ENCODE measurements at places on chromosomes 7 and 10. TPM values are rescaled to one million over a fixed set of nuclear protein-coding genes. Genes with fewer than 3 reads are reported as not detected.
A peak's percentile ranks its signal among the peaks of the same experiment; 100 is the strongest.

The TMEM196 gene
- total RNA-seq = not detected

- no peak for DNase-seq
Measured at GRCh38 chr10:51886438-51887068, 187.2 kb upstream of the CSTF2T start.

- DNase-seq = no peak
Measured at GRCh38 chr7:604884-605531, 85.4 kb upstream of the PDGFA start.

DNA sequence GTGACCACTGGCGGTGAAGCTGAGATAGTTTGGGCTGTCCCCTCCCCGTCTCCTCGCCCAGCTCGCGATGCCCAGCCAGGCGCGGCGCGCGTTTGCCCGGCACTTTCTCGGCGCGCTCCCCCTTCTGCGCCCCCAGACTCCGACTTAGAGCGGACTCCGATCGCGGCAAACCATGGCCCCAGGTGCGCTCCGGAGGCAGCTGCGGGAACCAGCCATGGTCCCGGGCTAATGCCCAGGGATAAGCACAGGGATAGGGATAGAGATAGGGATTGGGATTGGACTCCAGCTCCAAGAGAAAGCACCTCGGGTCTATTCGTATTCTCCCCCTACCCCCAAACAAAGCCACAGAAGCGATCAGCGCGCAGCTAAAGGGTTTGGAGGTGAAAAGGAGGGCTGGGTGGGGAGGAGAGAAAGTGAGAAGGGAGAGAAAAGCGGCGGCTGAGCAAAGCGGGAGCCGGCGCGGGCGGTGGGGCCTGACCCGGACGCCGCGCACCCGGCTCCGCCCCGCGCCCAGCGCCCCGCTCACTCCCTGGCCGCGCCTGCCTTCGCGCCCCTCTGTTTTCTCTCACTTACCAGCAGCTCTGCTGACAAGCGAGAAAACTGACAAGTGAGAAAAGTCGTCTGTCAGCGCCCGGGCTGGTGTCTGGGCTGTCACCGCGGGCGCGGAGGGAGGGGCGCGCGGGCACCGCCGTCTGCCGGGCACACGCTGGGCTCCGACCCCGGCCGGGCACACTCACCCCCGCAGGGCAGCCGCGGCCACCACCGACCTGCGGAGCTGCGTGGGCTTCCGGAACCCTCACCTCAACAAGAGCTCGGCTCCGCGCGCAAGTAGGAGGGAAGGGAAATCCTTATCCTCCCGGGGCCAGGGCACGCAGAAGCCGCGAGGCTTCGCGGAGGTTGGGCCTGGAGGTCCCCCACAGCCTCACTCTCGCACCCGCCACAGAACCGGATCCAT, at the start of gene PDE1C:
PDE1C (minus strand) TSS at position 2 of the 955 bp plus-strand sequence.
- peak; percentile 56 for DNase-seq

DNA sequence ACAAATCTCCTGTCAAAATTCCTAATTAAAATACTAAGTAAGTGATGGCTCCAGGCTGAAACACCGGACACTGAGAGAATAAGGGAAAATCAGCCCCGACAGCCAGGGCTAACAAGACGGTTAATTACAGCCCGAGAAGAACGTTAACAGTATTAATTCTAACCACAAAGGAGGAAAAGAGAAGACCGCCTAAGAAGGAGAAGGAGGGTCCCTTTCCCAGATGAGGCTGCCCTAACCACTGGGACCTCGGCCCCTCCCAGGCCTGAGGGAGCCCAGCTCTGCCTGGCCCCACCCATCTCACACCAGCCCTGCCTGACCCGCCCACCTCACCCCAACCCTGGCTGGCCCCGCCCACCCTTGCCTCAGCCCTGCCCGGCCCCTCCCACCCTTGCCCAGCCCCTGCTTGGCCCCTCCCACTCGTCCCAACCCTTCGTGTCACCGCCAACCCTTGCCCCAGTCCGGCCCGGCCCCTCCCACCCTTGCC, 51.3 kb downstream of the PWWP2B start:
- DNase-seq = peak; percentile 88

The NRP1 gene
- total RNA-seq = 1.6 TPM

DNA sequence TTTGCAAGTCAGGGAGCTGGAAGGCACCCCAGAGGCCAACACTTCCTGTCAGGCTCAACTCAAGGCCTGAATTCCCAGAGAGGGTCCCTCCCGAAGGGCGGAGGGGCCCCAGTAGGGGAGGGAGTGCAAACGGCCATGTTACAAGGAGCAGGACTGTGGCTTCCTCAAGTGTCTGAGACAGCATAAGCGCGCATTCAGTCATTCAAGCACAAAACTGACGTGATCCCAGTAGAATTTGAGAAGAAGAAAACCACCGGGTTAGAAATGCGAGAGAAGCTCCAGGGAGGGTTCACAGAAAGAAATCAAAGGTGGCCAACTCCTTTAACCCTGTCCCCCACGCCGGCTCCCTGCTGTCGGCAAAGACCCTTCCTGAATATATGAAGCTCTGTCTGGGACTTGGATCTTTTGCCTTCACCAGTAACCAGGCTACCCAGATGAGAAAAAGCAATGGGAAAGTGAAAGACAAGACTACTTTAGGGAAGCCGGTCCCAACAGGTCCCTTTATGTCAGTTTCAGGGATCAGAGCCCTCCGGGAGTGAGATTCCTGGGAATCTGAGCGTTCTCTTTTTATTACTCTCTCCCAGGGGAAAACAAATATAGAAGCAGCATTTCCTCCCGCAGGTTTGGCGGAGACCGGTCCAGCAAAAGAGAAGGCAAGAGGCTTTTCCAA, 1.3 kb downstream of the AFAP1L2 start:
- no peak for DNase-seq

DNA sequence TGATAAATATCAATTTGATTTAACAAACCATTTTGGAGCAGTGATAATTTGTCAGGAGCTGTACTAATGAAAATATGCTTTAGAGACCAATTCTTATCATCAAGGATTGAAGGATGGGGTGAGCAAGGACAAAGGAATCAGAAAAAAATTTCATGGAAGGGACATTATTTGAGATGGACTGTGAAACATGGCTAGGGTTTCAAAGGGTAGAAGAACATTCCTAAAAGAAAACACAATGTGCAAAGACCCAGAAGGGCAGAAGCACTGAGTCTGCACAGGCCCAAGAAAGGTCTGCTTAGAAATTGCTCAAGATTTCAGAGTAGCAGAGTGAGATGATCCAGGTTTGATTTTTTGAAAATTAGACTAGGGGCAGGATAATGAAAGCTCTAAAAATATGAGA, 174.5 kb downstream of the LRRN3 start:
- DNase-seq = no peak

DNA sequence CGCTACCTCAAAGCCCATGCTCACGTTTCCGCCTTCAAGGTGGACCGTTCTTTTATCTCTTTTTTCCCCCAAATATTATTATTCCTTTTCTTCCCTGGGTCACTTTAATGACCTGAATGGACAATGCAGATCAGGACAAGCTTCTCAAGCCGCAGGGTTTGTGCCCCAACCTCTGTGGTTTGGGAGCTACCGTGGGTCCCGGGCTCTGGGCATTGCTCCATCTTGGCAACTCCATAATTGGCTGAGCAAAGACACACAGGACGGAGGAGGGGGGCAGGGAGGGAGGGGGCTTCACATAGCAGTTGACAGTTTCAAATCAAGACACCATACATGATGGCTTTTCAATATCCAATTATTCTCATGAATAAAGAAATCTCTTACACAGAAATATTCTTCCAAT, 308.1 kb upstream of the FZD8 start:
- DNase-seq = no peak

GRCh38 chr10:132306864-132307751, 642 bp downstream of the STK32C start:
- DNase-seq = no peak

DNA sequence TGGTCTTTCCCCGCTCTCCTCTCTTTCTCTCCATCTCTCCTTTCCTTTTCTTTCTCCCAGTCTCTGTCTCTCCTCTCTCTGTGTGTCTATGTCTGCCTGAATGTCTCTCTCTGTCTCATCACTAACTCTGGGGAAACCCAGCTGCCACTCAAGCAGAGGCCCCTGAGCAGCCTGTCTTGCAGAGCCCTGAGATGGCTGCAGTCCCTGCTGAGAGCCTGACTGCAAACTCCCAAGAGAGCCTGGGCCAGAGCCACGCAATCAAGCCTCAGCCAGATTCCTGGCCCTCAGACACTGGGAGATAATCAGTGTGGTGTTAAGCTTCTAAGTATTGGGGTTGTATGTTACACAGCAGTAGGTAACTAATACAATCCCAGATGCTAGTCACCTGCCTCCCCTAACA, 91.5 kb downstream of the PAXIP1 start:
- DNase-seq = no peak

DNA sequence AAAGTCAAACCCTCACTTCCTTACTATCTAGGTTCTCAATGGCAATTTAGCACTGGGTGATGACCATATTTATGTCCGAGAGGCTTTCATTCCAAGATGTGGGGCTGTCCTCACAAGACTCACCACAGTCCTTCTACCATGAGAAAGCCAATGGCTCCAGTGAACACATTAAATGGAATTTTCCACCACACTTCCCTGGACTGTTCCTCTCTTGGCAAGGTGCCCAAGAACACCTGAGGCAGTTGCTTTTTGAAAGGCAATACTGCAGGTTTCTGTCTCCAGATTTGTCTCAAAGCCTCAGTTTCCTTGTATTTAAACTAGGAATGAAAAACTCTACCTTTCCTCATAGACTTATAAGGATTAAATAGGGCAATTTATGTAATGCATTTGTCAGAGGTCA, 24.2 kb downstream of the AFAP1L2 start:
- DNase-seq = no peak

GRCh38 chr7:124387056-124387455, 354.2 kb upstream of the TMEM229A start:
- DNase-seq = no peak

GRCh38 chr7:42445691-42446090, 208.7 kb upstream of the GLI3 start:
- no peak for DNase-seq

DNA sequence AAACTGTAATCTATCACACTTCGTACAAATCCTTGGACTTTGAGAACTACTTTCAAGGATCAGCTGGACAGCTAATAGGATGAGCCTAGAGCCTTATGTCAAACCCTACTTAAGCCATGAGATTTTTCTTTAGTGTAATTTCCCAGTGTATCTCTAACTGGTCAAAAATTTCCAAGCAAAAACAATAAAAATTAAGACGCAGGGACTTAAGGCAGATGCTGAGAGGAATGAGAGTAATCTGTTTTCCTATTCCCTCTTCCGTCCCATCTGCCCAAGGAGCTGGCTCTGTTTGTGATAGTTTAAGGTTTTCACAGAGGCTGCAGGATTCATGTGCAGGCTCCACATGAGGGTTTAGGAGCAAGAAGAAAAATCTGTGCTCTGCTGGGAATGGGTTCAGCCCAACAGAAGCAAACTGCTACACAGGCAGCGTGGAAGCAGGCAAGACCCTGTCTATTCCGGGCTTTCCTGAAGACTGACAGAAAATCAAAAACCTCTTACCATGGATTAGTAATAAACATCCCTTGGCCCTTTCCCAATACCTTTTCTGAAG, 62.2 kb downstream of the ARMH3 start:
- no peak for DNase-seq

DNA sequence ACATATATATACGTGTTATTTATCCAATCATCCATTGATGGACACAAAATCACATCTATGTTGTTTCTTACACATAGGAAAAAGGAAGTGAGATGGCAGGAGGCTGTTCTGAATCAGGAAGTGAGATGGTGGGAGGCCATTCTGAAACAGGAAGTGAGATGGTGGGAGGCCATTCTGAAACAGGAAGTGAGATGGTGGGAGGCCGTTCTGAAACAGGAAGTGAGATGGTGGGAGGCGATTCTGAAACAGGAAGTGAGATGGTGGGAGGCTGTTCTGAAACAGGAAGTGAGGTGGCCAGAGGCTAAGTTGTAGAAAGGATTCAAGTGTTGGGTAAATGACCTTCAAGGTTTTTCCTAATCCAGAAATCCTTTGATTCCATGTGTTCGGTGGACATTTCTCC, 921.5 kb downstream of the TYW1 start:
- DNase-seq = no peak

GRCh38 chr10:119006451-119007210, 22.9 kb upstream of the NANOS1 start:
- DNase-seq = peak; percentile 92

GRCh38 chr10:132252412-132252811, 55.3 kb downstream of the STK32C start:
- DNase-seq = no peak

The NOS3 gene
- 0.20 TPM for total RNA-seq

GRCh38 chr10:52566471-52567246, 205.9 kb downstream of the MBL2 start:
- DNase-seq = peak; percentile 1

The RBP4 gene
- 5.4 TPM for total RNA-seq

GRCh38 chr10:103852189-103852711, 3.1 kb downstream of the SH3PXD2A start:
- DNase-seq = peak; percentile 61

The EPO gene
- total RNA-seq = not detected

The TMEM178B gene
- total RNA-seq = not detected

The ZNF736 gene
- total RNA-seq = 1.2 TPM

GRCh38 chr7:129391546-129392171, 42.6 kb upstream of the STRIP2 start:
- DNase-seq = no peak

GRCh38 chr7:114981323-114981722, 59.4 kb downstream of the MDFIC start:
- DNase-seq = no peak

The DEPP1 gene
- 0.44 TPM for total RNA-seq

- DNase-seq = peak; percentile 67
Measured at GRCh38 chr7:106425017-106425719, 140.4 kb upstream of the NAMPT start.

The FBXL13 gene
- total RNA-seq = 0.25 TPM

The TTYH3 gene
- total RNA-seq = 29.8 TPM

The ZNF485 gene
- total RNA-seq = 1.9 TPM

The ACHE gene
- total RNA-seq = not detected

The ITIH5 gene
- not detected for total RNA-seq

DNA sequence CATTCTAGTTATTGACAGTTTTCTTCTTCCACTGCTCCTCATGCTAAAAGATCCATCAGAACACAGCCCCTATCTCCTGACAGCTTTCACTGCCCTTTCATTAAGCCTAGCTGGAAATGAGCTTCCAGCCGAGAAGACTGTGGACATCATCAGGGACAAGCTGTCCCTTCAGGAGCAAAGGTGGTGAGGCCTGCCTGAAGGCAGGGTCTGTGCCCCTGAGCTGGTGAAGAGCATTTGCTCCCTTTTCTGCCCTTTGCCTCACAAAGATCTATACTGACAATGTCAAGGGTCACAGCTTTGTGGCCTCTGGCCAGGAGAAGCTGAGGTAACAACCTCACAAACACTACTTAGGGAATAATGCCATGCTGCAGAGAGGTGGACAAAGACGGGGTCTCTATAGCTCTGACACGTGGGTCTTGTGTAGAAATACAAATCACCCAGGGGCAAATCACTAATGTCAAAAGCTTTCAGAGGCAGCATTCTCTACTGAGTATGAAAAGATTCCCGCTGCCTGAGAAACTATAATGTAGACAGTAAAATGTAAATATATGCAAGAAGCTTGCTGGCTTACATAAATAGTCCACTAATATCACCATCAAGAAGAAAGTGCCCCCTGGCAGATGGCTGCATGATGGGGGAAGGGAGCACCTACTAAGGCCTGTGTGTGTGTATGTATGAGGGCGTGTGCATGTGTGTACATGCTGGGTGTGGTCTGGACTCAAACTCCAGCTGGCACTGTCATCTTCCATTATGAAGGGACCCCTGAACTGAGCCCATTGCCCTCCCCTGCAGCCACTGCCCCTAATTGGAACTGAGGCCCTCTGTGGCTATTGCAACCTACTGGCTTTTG, 55.8 kb downstream of the HBP1 start:
- no peak for DNase-seq

- peak; percentile 52 for DNase-seq
Measured at GRCh38 chr10:88149906-88150305, 286.5 kb downstream of the PTEN start.

All from MG63 (cell line).